ENCODE measurements at places on chromosomes 16 and 17.

DNA sequence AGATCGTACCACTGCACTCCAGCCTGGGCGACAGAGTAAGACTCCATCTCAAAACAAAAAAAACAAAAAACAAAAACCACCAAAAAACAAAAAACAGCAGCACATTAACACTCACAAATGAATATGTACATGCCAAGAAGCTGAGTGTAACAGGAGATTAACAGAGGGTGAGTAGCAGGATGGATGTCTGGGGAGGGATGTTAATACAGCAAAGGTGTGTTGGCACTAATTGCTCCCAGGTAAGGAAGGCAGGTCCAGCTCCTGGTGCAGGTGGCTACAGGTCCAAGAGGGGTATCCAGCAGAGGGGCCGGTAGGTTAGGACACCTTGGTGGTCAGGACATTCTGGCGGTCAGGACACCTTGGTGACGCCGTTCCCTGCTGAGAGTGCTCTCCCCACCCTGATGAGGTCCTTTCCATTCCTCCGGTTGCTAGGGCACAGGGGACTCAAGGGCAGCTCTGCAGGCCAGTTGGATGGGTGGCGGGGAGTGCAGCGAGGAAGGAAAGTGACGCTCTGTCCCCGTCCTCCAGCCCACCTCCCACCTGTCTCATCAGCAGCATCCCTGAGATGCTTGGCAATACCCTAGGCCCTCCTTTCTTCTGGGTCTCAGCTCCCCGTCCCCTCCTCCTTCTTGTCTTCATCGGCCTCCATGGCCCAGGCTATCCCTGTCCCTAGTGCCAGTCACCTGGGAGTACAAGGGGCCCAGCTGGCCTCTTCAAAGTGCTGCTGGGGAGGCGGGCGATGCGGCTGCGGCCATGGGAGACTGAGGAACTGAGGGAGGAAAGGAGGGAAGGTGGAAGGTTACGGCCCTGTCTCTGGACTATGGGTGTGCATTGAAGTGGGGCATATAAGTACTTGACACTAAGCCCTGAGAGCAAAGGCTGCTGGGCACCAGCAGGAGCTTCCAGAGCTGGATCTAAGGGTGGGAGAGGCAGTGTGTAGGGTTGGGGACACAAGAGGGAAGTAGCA lies 10.7 kb upstream of the GFAP start:
- no peak for DNase-seq

- DNase-seq: no peak
These were observed 673.6 kb downstream of the HS3ST4 start for GRCh38 chr16:26365161-26365940.

- DNase-seq: no peak
These were observed 646.6 kb downstream of the TOX3 start for GRCh38 chr16:51900221-51900780.

- no peak for DNase-seq
These were observed 89.9 kb downstream of the IRF8 start for GRCh38 chr16:85988723-85989313.

DNA sequence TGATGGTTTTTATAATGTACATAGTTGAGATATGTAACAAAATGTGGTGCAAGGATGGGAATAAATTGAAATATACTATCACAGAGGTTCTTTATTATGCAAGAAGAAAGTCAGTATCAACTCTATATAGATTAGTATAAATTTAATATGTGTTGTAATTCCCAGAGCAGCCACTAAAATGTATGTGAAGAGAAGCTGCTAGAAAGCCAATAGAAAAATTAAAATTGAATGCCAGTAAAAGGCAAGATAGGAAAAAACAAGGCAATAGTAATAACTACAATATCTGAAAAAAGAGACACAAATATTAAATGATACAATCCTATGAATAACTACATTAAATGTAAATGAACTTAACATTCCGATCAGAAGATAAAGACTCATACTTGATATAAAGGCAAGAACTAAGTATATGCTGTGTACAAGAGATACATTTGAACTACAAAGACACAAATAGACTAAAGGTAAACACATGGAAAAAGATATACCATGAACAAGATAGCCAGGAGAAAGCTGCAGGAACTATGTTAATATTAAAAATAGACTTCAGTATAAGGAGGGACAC lies 92.0 kb downstream of the ABCA8 start:
- no peak for DNase-seq

DNA sequence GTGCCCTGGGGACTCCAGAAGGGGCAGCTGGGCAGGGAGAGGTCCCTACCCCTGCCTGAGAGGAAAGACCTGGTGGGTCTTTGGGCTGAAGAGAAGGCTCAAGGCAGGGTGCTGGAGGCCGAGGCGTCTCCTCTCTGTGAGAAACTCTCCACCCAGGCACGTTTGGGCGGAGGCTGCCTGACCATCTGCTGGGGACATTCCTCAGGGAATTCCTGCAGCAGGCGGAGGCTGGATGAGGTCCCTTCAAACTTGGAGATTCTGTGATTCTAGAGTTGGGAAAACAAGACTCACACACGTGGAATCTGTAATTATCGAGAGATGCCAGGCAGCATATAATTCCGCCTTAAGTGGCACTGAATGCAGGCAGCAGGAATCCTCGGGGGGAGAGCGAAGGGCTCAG lies 21.1 kb upstream of the PHF12 start:
- no peak for DNase-seq

GRCh38 chr17:66679631-66680517 lies 155.0 kb upstream of the CACNG5 start:
- no peak for DNase-seq

GRCh38 chr16:10658943-10659342 lies 35.8 kb downstream of the TEKT5 start:
- no peak for DNase-seq

- no peak for DNase-seq
These were observed 19.8 kb upstream of the MARCHF10 start for GRCh38 chr17:62827746-62828485.
